ENCODE measurements at places on chromosomes 3 and 15.
A peak's percentile ranks its signal among the peaks of the same experiment; 100 is the strongest.

DNA sequence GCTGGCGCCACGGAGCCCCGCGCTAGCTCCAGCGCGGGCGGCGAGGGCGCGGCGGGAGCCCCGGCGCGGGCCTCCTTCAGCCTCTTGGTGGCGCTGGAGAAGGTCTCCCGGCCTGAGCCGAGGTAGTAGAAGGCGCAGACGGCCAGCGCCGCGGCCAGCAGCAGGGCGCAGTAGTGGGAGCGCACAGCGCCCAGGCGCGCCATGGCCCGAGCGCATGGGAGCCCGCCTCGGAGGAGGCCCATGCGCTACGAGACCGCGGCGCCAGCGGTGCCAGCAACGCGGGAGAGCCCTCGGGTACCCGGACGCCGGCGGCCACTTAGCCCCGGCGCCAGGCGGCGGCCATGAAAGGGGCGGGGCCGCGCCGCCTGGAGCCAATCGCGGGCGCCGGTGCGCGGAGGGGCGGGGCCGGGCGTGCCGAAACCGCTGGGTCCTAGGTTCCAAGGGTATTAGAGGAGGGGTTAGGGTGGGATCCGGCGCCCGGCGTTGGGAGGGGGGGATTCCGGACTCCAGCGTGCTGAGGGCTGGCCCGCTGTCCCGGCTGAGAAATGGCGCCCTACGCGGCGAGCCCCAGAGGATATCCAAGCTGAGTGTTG lies at the start of gene XXYLT1:
Gene XXYLT1 (minus strand): TSS at position 343 of the 593 bp plus-strand sequence. CDS start 101 bp downstream, at position 242.
- DNase-seq = peak; percentile 86

DNA sequence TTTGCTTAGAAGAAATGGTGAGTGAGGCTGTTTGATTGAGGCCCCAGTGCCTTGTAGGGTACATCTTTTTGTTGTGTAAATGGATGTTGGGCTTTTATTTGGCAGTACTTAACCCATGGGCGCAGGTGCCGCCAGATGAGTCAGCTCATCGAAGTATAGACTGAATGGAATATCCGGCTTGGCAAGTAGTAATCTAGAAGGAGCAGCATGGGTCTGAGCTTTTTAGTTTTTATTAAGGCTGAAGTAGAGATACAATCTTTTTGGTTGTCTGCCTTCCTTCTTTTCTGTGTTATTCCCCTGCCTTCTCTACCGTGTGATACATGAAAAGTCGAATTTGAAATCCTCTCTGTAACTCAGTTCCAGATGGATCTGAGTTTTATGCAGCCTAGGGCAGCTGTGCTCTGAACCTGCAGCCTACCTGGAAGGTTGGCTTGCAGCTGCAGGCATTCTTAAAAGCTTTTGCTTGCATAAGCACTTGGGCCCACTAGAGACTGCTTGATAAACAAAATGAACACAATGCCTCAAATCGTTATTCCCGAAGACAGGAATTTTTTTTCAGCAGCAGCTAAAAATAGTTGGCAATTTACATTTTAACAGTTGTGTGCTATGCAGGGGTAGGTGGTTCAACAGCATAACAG lies 177.5 kb upstream of the CGNL1 start:
- DNase-seq = no peak

DNA sequence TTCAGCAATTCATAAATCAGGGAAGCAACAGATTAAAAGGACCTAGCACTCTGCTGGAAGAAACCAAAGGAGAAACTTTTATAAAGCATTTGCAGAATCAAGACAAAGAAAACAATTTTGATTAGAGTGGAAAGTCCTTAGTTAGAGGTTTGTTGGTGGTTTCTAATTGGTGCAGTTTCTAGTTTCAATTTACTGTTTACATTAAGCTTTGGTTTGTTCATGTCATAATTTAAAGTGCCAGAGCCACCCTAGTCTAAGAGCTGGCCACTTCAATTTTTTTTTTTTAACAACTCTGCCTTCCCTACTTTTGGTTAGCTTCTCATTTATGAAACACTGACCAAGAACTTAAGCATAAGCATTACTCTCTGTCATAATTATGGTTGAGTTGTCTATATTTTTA lies 1428.2 kb upstream of the GBE1 start:
- no peak for DNase-seq

DNA sequence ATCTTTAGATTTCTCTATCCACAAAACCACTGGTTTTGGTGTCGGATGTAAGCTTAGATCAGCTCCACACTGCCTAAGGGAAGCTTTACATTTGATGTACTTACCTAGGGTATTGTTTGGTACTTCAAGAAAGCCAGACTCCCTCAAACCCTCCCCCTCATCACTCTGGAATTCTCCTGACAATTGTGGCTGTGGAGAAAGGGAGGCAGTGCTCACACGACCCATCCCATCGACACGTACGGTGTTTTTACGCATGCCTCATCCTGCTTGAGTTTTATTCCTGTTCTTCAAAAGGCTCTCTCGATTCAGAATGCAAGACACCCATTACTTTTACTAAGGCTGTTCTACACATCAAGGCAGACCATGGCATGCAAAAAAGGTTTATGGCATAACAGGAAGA lies 67.3 kb upstream of the ONECUT1 start:
- DNase-seq = no peak

DNA sequence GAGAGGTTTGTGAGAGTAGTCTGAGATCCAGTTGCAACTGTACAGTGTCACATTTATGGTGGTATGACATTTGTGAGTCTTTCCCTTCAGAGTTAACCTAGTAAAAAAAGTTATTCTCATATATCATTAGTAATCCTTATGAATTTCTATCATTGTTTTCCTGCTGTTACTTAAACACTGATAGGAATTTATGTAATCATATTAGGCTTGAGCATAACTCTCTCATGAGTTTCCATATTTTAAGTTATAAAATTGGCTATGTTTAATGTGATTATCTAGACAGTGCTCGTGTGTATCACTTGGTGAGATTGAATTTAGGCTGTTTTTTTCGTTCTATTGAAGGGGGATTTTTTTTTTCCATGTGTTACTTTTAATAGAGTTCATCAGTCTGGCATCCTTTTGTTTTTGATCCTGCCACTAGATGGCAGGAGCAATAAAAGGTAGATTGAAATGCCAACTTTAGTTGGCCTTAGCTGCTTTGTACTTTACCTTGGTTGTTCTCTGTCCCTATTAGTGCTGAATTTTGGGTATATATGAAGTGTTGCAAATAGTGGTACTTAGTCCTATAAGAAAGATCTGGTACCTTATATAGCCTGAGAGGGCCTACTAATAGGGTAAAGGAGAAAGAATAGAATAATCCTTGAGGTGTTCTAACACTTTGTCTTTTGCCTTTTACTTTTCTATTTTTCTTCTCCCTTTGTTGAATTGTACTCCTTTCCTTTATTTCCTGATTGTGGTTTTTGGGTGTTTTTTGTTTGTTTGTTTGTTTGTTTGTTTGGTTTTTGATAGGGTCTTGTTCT lies 17.9 kb downstream of the STT3B start:
- no peak for DNase-seq

DNA sequence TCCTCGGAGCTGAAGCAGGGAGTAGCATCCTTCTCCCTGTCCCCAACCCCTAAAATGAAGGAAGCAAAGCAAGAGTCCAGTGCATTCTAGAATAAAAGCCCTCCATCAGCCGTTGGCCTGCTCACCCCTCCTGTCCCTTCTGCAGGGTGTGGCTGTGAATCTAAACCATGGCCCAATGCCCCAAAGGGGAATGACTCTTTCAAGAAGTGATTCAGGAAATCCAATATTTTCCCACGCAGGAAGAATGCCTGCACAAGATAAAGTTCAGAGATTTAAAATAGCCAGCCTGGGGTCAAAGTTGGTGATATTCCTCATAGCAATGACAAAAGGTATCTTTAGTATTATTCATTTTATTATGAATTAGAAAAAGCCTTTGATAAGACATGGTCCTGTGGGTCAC lies 38.5 kb downstream of the SLCO2A1 start:
- DNase-seq = no peak

DNA sequence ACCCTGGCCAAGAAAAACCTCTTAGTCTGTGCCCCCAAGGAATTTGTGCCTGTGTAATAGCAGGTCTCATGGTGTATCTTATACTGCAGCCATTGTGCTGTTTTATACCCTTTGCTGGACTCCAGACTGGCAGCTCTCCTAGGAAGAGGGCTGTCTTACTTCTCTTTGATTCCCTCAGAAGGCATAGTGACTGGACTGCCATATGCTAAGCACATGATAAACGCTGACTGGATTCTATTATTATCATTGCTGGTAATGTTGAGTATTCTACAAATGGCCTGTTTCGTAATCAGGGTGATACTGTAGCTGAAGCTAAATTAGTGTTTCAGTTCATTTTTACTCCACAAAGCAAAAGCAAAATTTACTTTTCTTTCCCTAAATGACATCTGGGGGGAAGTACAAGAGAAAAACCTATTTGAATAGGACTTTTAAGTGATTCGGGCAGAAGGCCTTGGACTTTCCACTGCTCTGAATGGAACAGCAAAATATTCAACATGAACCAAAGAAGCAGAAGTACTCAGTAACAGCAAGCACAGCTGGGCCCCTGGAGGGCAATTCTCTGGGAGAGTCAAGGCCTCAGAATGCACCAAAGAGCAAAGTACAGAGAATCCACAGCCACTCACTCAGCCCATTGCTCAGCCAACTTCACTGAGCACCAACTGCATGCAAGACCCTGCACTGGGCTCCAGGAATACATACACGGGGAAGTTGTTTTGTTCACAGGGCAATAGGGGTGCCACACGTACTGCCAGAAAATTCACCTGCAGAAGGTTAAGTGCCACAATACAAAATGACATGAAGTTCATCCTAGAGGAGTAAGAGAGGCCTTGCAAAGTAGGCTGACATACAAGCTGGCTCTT lies 7.9 kb upstream of the BCL2A1 start:
- DNase-seq = no peak

DNA sequence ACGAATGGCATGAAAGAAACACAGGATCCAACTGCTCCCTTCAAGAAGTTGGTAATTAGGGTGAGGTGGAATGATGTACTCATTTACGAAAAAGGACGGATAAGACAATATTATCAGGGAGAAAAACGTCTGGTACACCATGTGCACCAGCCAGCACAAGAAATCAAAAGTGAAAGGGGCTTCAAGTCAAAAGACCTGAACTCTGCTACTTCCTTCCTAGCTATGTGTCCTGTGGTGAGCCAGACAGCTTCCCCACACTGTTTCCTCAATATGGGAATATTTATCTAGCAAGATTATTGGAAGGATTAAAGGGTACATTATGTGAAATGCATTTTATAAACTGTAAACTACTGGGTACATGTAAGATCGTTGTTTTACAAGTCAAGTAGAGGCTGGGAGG lies 33.9 kb downstream of the RAB27A start:
- no peak for DNase-seq

- DNase-seq = no peak
Observed at GRCh38 chr3:122679882-122680474, 661 bp upstream of the PARP14 start.

DNA sequence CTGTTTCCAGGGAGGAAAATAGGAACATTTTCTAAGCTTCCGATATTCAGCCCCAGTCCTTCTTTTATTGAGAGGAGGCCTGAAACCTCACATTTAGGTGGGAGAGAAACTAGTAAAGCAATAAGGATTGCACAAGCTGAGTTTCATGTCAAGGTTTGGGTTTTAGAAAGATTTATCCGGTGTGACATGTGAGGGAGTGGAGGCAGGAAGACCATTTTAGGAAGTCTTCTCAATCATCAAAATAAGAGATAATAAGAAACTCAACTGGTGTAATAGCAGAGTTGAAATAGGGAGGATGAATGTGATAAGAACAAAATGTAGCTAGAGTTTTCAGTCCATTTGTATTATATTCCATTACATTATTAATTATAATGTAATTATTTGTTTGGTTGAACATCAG lies 27.7 kb upstream of the CLDN16 start:
- no peak for DNase-seq

DNA sequence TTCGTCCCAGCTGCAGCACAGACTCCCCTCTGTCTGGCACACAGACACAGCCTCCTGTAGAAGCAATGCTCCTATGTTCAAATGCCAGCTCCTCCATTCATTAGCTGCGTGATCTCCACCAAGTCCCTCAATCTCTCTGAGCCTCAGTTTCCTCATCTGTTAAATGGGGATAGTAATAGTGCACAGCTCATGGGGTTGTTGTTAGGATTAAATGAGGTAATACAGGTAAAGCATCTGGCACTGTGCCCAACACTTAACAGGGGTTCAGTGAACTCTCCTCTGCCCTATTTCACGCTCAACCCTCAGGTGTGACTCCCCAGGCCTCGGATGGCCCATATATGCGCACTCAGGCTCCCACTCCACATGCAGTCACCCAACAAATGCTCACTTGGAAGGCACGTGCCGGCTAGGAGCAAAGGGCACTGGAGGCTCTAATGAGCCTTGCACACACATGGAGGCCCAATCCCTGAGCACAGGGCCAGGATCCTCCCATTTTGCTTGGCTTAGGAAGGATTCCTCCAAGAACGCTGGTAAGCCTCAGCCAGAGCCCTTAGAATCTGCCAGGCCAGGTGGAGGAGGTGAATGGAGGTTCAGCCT lies 176.0 kb upstream of the LINGO1 start:
- DNase-seq = no peak

DNA sequence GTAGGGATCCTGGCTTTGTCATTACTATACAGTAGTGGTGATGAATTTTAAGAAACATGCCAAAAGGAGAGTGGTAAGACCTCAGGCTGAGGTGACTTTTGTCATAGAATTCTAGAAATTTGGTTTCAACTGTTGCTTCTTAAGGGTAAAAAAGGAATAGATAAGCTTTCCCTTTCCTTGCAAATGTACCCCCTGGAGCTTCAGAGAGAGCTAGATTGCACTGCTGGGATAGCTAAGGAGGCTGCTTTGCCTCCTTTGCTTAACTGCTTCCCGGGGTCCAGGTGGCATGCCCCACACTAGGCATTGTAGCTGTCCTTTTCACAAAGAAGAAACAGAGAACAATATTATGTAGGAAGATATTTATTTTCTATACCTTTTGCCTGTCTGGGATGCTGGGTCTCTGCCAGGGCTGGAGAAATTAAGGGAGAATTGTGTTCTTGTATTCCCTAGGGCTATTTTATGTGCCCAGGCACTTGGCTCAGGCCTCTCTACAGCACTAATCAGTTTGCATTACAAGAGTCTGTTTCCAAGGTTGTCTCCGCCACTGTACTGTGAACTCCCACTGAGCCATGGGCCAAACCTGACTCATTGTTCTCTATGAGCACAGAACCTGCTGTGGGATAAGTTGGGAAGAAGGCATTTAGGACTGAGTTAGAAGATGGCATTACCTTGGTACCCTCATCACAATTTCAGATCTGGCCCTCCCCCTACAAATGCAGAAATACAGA lies 460.0 kb downstream of the PDCD6IP start:
- no peak for DNase-seq

GRCh38 chr3:177337541-177338331 lies 140.5 kb upstream of the TBL1XR1 start:
- DNase-seq = peak; percentile 52

- no peak for DNase-seq
Observed at GRCh38 chr15:67199391-67199790, 55.1 kb downstream of the AAGAB start.

- no peak for DNase-seq
Observed at GRCh38 chr15:31409171-31409570, 82.5 kb downstream of the KLF13 start.

GRCh38 chr3:48614044-48614443 lies 4.6 kb upstream of the UQCRC1 start:
- DNase-seq = no peak

Measured in activated gamma-delta T cell treated with anti-CD3 and anti-CD28 coated beads, Interleukin-2, amount 50 U/mL, for 16 hours (primary cell).